ENCODE measurements at places on chromosomes 16 and 17. TPM values are rescaled to one million over a fixed set of nuclear protein-coding genes. Genes with fewer than 3 reads are reported as not detected.

EMP2 gene
- 6.0 TPM for total RNA-seq

C17orf107 gene
- 0.88 TPM for total RNA-seq

CMC2 gene
- 56.7 TPM for total RNA-seq

SHISA6 gene
- not detected for total RNA-seq

SLFN12L gene
- 0.05 TPM for total RNA-seq

ALOX12 gene
- total RNA-seq = not detected

All from glomerular endothelial cell (primary cell).